NCI-H524 treated with DMSO at 0.1 percent for 48 hours (cell line): ENCODE measurements at places on chromosomes 5 and 9.

DNA sequence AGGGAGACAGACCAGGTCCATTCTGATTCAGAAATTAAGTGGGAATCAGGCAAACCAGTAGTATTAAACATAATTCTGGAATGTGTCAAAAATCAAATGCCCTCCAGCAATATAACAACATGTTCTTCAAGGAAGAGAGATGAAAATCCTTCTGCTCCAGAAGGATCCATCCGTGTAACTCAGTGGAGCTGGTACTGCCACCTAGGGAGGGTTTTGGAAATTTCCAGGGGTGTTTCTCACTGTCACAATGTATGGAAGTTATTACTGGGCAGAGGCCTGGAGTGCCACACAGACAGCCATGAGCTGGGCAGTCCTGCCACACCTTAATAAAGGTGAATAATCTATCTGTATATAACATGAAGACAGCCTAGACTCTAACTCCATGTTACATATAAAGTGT lies 87.5 kb downstream of the TTLL11 start:
- no peak for DNase-seq

DNA sequence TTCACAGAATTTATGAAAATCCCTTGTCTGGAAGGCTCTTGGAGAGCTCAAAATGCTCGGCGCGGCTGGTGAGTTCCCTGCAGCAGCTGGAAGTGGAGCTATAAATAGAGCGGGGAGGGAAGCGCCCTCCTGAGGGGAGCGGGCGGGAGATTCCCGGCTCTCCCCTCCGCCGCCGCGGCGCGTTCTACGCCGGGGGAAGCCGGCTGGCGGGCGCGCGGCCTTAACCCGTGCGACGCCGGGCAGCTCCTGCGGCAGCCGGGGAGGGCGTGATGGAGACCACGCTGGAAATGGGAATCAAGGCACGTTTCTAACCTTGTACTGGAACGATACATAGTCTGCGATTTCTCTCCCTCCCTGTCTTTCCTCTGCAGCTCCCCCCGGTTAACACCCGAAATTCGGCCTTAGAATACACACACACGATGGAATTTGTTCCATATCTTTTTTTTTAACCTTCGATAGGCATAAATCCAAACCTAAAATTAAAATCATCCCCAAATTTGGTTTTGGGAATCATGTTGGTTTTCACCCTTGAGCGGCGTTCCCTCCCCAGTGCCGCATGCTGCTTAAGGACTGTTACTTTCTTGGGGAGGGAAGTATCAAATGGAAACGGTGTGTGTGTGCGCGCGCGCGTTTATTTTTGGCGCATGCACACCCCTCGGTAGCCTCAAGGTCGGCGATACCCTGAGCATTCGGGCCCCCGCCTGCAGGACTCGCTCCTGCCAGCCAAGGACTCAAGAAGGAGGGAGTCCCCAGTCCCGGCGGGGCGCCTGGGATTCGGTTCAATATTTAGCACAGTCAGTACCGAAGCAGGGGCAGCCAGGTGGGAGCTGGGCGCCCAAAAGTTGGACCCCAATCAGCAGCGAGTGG lies 306.3 kb upstream of the KCNN2 start:
- peak; percentile 27 for DNase-seq

DNA sequence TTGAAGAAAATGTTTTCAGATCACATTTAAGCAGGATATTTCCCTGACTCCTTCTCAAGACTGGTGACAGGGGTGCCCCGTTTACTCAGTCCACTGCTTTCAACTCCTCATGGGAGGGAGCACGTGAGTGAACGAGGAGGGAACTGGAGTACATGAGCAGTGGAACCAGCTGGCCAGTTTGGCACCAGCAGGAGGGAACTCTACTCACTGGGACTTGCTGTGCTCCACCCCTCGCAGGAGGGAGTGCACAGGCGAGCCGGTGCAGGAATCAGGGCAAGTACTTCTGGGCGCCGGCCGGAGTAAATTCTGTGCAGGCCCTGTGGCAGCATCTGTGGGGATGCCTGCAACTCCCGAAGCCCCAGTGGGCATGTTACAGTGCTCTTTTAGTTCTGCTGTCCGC lies 1941.1 kb upstream of the C9orf72 start:
- no peak for DNase-seq

- no peak for DNase-seq
Measured at GRCh38 chr5:156126716-156127115, 200.2 kb upstream of the SGCD start.

- no peak for DNase-seq
Measured at GRCh38 chr5:53095931-53096525, 13.5 kb downstream of the MOCS2 start.

GRCh38 chr5:58800861-58801540 lies 218.1 kb downstream of the RAB3C start:
- no peak for DNase-seq

- no peak for DNase-seq
Measured at GRCh38 chr5:126947146-126948010, 83.0 kb downstream of the MARCHF3 start.

- DNase-seq, result no peak
Measured at GRCh38 chr5:165201369-165201768, 1696.0 kb downstream of the MAT2B start.

GRCh38 chr9:123438821-123439220 lies 82.8 kb downstream of the CRB2 start:
- no peak for DNase-seq

- DNase-seq, result no peak
Measured at GRCh38 chr5:139611703-139612584, 36.2 kb upstream of the CXXC5 start.

DNA sequence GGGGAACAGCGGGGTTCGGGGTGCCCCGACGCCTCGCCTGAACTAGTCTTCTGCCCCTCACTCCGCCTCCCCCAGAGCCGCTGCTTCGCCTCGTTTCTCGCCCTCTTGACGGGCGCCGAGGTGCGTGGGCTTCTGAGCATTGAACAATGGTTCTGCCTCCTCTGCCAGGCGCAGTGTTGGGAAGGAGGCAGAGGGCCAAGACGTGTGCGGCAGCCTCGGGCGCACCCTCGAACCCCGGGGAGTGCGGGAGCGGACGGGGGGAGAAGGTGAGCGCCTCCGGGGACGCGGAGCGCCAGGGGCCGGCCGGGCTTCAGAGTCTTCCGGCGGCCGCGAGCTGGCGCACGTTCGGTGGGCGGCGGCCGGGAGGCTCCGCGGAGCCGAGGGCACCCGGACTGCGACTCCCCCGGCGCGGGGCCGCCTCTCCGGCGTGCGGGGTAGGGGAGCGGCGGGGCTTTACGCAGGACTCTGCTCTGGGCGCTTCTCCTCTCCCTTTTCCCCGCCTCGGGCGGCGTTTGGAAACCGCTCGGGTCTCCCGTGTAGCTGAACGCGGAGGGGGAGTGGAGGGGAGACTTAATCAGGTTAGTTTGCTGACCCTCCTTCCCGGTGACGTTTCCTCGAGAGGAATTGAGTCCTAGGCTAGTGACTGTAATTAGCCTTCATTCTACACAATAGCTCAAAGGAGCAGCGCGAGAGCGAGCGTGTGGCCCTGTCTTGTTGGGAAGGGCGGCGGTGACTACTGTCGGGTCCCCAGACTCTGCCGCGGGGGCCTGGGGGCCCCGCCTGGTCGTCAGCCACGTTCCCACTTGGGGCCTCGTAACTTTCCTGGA lies 1.1 kb downstream of the VLDLR start:
- DNase-seq, result no peak

GRCh38 chr9:124126648-124127646 lies 115.4 kb downstream of the LHX2 start:
- DNase-seq, result no peak

DNA sequence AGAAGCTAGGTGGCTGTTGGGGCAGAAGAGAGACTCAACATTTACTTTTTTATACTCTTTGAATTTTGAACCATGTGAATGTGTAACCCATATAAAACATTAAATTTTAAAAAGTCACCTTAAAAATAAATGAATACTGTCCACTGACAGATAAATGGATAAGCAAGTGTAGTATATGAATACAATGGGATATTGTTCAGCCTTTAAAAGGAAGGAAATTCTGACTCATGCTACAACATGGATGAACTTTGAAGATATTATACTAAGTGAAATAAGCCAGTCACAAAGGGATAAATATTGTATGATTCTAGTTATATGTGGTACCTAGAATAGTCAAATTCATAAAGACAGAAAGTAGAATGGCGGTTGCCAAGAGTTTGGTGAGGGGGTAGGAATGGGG lies 113.9 kb downstream of the TMEM174 start:
- no peak for DNase-seq

DNA sequence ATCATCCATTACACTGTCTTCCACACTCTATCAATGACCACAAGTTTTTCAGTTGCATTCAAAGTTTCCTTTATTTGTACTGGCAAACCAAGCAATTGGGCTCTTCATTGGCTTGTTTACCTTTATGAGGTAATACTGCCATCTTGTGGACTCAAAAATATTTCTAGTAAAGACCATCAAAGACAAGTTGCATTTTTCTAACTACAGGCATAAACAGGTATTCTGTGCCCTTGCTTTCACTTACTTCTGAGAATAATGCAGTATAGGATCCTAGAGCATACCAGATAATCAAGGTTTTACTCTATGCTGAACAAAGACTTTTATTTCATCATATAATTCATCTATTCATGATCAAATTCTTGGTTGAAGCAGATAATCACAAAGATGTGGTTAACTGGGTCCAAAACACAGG lies 173.7 kb upstream of the POU5F2 start:
- peak; percentile 9 for DNase-seq

GRCh38 chr5:87541033-87541432 lies 128.3 kb upstream of the CCNH start:
- peak; percentile 9 for DNase-seq

GRCh38 chr9:2021731-2022130 lies 6.6 kb downstream of the SMARCA2 start:
- no peak for DNase-seq

DNA sequence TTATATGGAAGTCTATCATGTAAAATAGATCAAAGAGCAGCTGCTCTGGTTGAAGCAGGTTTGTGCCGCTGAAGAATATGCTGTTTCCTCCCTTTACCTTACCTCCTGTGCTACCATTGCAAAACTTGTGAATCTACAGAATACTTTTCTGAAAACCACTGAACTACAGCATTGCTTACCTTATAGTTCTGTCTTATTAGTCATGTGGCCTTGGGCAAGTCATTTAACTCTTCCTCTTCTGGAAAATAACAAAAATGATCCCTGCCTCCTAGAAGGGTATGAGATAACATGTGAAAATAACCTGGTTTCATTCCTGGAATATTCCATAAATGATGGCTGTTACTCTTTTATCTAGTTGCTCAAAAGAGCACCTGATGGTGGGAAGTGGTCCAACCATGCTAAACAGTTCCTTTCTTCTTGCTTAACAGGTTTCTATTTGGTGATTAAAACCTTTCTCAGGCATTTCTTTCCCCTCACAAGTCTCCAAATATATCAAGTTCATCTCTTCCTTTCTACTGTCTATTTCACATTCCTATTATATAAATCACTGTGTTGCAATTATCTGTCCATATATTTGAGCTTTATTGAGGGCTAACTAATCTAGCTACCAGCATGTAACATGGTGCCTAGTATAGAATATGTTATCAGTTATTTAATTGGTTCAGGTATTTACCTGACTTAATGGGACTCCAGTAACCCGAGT lies 15.0 kb downstream of the TRIM32 start:
- no peak for DNase-seq

- no peak for DNase-seq
Measured at GRCh38 chr5:165296401-165297130, 1791.1 kb downstream of the MAT2B start.

- no peak for DNase-seq
Measured at GRCh38 chr9:119052339-119053030, 316.8 kb downstream of the BRINP1 start.

DNA sequence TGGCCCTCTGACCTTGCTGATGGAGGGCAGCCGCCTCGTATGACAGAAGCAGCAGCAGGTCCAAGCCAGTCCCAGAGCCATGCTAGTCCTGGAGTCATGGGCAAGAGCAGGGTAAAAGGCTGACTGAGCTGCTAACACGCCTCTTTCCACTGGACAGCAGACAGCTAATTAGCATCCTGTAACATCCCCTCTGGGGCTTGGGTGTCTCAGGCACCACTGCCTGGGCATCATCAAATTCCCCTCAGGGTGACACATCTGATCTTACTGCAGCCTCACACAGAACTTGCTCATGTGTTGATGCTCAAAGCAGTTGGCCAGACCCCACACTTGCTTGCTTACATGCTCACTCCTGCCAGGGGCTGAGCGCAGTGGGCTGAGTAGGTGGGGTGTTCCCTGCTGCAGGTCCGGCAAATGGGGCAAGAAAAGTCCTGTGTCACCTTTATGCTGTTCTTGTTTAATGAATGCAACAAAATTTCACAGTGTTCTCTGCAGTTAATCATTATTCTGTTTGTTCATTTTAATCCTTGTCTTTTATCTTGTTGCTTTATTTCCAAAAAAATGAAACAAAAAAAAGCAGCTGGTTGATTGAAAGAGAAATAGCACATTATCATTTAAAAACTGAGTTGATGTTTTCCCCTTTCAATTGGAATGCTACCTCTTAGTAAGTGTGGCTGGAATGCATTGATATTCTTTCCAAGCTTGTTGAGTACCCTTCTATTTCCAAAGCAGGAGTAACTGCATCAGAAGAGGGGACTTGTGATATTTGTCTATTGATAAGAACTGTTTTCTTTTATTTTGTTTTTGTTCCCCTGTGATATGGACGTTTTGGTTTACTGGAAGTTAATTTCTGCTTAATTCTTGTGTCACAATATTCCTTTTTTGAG lies 254.1 kb downstream of the CDH18 start:
- no peak for DNase-seq

GRCh38 chr9:107674721-107675277 lies 185.2 kb upstream of the KLF4 start:
- DNase-seq, result no peak

DNA sequence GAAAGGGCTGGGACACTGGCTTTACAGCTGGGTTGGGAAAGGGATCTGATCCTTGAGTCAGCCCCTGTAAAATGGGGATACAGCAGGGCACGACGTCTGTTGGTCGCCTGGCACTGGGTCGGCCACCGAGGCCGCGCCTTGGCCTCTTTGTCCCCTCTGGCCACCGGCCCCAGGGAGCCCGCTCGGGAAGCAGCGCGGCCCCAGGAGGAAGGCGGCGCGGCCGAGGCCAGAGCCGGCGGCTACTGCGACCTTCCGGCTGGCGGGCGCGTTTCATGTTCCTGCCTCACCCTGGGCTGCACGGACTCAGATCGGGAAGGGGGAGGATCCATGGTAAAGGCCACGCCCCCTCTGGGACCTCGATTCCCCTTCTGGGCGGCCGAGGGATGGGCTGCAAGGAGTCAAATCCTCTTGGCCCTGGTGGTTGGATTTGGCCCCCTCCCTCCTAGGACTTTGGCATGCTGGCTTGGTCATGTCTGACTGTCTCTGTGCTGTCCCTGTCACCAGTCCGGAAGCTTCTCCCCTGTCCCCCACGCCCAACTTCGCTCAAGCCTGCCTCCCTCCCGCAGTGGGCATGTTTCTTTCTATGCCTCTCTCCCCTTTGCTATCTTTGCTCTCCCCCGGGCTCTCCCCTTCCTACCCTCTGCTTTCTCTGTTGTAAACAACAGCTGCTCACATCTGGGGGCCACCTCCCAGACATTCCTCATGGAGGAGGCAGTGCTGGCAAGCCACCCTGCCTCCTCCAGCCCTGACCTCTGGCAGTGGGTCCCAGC lies 25.8 kb downstream of the FPGS start:
- no peak for DNase-seq
